Esophagus squamous epithelium (tissue), 5 donors: ENCODE measurements at places on chromosomes 6 and 20.

- DNase-seq: no peak
Measured at GRCh38 chr20:20941468-20941889, 164.7 kb downstream of the LINC00237 start.

- DNase-seq: no peak
Measured at GRCh38 chr6:161434921-161435747, 161.3 kb upstream of the AGPAT4 start.

DNA sequence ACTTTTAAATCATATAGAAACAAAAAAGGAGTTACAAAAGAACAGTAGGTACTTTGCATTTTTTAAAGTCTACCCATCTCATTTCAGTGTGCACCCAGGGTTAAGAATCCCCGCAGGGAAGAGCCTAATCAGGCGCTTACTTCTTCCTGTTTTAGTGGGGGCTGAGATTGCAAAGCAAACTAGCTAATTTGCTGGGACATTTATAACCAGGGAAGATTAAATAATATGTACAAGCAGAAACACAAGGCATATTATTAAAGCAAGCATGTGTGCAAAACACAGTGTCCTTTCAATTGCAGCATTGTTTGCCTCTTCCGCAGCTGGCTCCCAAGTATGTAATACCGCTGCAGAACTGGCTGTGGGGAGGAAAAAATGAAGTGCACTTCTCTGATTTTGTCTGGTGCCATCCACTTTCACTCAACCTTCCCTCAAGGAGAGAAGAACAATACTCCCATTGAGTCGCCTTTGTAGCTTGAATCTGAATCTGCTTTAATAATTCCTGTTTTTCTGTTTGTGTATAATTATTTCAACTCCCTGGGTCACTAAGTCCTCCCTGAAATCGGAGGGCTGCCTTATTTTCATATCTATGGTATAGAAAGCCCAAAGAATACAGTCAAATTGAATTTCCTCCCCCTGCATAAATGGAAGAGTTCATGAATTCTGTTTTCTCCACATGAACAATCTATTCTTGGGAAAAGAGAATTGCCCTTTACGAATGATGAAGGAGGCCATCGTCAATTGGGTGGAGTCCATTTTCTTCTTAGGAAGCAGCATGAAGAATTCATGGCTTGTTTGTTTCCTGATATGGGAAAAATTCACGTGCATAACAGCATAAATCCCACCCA lies 23.3 kb upstream of the BCAS1 start:
- DNase-seq: no peak

DNA sequence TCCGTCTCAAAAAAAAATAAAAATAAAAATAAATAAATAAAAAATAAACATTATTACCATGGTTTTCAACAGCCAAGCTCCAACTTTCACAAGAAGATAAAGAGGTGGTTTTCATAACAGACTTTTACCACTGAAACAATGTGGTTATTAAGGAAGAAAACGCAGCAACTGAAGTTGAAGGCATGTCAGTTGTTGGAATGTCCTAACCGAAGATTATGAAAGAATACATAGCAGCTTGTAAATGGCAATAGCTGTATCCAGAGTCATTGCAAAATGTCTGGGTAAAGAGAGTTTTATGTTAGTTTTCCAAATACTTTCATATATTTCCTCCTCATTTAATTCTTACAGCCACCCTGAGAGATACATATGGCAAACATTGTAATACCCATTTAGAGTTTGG lies 161.6 kb upstream of the MARCKS start:
- no peak for DNase-seq

DNA sequence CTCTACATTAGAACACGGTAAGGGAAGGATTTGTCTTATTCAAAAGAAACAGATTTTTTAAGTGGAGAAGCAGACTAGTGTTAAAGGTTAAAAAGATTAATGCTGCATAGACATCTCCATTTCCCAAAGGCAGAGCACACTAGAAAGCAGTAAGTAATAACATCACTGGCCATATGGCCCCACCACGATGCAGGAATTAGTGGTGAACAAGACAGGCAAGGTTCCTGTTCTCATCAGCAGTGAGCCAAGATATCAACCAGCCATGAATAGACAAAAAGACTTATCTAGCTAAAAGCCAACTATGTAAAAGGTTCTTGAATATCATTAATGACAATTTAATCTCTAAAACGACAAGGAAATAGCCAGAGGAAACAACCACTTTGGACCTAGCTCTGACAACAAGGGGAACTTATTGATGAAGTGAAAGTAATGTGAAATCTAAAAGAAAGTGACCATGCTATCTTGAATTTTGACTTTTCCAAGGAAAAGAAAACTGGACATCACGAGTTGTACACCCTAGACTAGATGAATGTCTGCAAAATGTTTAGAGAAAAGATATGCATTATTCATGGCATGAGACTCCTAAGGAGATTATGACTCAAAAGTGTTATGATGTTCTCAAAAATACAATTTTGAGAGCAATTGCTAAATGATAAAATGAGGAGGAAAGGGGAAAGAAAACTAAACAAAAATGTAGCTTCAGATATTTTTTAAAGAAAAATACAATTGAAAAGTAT lies 157.9 kb upstream of the STXBP5 start:
- DNase-seq: no peak

GRCh38 chr6:40996591-40997233 lies 42.3 kb downstream of the UNC5CL start:
- DNase-seq: no peak

GRCh38 chr6:17612048-17612447 lies 11.9 kb downstream of the FAM8A1 start:
- no peak for DNase-seq
